HFFc6 (cell line): ENCODE measurements at places on chromosomes 6 and 20. TPM values are rescaled to one million over a fixed set of nuclear protein-coding genes. Genes with fewer than 3 reads are reported as not detected.

The HLA-DOA gene
- total RNA-seq = not detected in 3 replicates

The HLA-F gene
- total RNA-seq = 2.1 to 4.6 TPM (median 2.3 TPM) in 3 replicates

The TRAPPC3L gene
- total RNA-seq = 0.24 to 0.44 TPM (median 0.34 TPM) in 3 replicates

The DEFB124 gene
- not detected in 3 replicates for total RNA-seq

The NMBR gene
- 0.14 TPM in 1 of 2 replicates, not detected in the other for total RNA-seq

The SMIM13 gene
- 14.1 to 16.5 TPM (median 14.2 TPM) in 3 replicates for total RNA-seq

The DLK2 gene
- 1.8 to 2.4 TPM (median 1.9 TPM) in 3 replicates for total RNA-seq

The IL17F gene
- total RNA-seq = not detected in 3 replicates

The CFB gene
- total RNA-seq = 0.33 to 0.48 TPM in 2 of 3 replicates, not detected in the other

The CRIP3 gene
- not detected in 3 replicates for total RNA-seq

The PDE7B gene
- 0.75 to 4.8 TPM (median 1.1 TPM) in 3 replicates for total RNA-seq

The ABHD16B gene
- total RNA-seq = not detected in 2 replicates

The LGSN gene
- total RNA-seq = not detected in 3 replicates

The PPP1R14C gene
- total RNA-seq = 0.20 TPM in 1 of 3 replicates, not detected in the others

The ERVFRD-1 gene
- not detected in 3 replicates for total RNA-seq

DNA sequence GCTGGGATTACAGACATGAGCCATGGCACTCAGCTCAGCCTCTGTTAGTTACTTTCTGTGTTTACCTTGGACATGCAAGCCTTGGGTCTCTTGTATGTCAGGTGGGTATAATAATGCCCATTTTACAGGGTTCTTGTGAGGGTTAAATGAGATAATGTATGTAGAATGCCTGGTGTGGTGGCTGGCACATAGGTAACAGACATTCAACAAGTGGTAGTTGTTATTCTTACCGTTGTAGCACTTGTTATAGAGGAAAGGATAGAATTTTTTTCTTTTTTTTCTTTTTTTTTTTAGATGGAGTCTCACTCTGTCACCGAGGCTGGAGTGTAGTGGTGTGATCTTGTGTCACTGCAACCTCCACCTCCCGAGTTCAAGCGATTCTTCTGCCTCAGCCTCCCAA lies 8.0 kb upstream of the KIF13A start:
- DNase-seq = no peak

GRCh38 chr20:49982346-49983122 lies at the start of gene SNAI1:
TSS of gene SNAI1 (plus strand) at chr20:49982980. CDS start at chr20:49983060, 80 bp downstream.
- DNase-seq = peak; percentile 71

GRCh38 chr20:46243707-46244628 lies 64.3 kb downstream of the CDH22 start:
- DNase-seq = no peak

- DNase-seq = no peak
Measured at GRCh38 chr20:35296101-35296554, 3.9 kb upstream of the FAM83C start.

DNA sequence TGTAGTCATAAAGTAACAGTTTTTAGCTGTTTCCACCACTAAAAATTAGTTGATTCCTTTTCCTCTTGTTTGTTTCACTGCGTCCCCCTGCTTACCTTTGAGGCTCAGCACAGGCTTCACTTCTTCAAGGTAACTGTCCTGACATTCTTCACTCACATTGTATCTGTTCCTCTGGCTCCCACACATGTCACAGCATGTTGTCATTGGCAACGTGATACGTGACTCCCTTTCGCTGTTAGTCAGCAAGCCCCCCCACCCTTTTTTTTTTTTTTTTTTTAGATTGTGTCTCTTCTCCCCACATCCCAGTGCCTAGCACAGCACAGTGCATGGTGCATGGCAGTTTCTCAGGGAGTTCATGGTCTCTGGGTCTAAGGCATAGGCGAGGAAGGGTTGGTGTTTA lies 13.3 kb downstream of the VAPB start:
- no peak for DNase-seq

- no peak for DNase-seq
Measured at GRCh38 chr6:74756923-74757322, 448.9 kb downstream of the COL12A1 start.

GRCh38 chr6:36099869-36100483 lies 30.3 kb upstream of the MAPK13 start:
- no peak for DNase-seq

- DNase-seq = peak; percentile 90
Measured at GRCh38 chr20:47315339-47316056, 41.0 kb downstream of the ZMYND8 start.

DNA sequence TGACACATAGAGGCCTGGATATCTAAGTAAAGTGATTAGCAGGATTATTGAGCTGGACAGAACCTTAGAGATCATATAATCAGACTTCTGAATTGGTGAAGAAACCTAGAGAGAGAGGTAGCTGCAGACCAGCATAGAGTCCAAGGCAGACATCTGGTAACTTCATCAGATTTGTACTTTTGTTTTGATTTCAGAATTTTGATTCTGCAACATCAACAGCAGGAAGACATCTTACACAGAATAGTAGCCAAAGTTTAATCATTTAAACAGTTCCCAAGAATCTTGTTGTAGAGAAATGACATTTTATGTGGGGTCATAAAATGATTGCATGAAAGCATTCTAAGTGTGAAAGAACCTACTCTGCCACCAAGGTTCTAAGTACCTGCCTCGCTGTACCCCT lies 39.4 kb downstream of the RPRD1B start:
- no peak for DNase-seq

- no peak for DNase-seq
Measured at GRCh38 chr6:40982917-40983316, 56.1 kb downstream of the UNC5CL start.

DNA sequence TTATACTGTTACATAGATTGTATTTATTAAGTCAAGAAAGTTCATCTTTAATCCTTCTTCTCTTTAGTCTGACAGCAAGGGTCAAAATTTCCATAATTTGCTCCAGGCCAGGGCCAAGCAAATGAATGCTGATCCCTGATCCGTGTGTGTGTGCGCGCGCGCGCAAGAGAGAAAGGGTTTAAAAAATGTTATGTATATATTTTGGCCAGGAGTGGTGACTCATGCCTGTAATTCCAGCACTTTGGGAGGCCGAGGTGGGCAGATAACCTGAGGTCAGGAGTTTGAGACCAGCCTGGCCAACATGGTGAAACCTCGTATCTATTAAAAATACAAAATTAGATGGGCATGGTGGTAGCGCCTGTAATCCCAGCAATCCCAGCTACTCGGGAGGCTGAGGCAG lies 61.7 kb downstream of the GTF2H5 start:
- no peak for DNase-seq

DNA sequence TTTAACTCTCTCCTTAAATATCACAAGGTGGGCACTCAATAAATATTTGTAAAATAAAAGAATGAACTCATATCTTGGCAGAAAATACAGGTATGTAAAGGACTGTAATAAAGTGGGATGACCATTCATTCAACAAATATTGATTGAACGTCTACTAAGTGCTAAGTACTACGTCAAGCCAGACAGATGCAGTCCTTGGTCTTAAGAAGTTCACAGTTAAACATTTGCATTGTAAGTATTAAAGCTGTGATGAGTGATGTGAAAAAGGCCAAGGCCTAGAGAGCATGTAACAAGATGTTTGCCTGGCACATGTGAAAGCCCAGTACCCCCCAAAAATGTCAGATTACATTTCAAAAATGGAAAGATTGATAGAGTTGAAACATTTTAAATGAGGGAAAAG lies 130.1 kb upstream of the TMEM170B start:
- no peak for DNase-seq

DNA sequence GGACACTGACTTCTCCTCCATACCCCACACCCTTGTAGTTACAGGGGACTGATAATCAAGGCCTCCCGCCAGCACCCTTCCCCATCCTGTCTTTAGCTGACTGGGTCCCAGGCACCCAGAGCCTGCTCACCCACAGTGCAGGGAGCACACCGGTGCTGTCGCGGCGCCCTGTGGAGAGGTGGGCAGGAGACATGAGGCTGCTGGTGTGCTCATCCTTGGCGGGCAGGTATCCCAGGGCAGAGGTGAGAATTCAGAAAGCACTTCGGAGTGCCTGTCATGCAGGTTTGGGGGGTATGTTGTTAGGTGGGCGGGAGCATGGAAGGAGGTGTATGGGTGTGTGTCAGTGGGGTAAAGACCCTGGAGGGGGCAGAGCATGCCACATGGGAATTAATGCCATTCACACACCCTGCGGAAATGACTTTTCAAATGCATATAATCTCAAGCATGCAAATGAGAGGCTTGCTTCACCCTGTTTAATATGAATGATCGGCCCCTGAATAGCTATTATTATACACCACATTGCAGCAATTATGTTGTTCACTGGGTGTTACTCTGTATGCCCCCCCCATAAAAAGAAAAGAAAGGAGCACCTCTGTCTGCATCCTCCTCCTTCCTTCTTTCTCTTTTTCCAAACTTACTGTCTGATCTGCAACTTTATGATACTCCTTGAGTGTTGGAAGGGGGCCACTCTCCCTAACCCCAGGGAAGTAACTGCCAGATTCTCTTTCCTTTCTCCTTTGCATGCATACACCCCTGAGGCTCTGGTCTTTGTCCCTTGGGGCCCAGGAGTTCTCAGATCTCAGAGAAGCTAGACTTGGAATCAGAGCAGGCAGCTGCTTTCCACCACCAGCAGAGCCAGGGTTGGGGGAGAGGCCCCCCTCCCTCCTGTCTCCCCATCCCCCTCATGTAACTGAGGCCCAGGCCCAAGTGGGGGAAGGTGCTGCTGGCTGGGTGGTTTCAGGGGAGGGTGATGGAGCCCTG lies 16.0 kb downstream of the FOXP4 start:
- no peak for DNase-seq

- no peak for DNase-seq
Measured at GRCh38 chr6:105057160-105057559, 100.3 kb downstream of the LIN28B start.

DNA sequence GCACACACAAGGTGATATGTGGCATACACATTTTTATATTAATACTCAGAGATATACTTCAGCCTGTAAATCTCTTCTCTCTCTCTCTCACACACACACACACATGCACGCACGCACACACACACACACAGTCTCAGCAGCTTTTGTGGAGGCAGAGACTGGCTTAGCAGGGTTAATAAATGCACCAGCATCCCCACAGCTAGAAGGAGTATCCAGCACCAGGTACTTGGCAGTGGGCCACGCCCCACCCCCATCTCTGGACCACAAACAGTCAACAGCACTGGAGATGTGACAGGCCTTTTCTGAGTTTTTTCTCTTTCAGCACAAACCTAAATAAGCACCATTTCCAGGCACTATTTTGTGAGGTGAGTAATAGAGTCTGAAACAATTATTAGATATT lies 47.3 kb upstream of the LRFN2 start:
- DNase-seq = no peak

GRCh38 chr20:61113731-61114130 lies 138.3 kb upstream of the CDH4 start:
- DNase-seq = no peak

DNA sequence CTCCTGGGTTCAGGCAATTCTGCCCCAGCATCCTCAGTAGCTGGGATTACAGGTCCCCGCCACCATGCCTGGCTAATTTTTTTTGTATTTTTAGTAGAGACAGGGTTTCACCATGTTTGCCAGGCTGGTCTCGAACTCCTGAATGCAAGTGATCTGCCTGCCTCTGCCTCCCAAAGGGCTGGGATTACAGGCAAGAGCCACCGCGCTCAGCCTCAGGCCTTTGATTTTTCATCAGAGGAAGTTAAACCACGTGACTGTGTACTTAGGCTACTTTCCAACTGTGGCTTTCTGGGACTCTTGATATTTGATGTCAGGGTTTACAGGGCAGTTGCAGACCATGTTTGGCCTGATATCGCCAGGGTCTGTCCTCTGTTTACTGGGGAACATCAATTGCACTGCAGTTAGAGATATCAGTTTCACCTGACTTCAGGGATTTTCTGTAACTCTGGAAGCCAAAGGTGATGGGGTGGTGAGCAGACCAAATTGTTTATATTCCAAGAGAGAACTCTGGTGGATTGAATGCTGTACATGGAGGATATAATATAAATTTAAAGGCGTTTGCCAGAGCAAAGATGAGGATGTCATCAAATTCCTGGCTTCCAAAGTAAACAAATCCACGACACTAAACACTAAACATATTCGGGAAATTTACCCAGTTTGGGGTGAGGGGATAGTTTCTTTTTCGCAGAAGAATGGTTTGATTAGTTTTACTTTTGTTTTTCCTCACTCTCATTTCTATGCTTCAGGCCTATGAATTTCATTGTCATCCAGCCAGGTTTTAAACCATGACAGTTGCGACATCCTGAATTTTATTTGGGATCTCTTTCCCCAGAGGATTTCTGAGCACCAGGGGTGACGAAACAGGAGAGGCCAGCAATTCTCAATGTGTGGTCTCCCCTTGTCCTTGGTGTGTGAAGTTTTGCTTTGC lies 4.2 kb downstream of the PSMF1 start:
- DNase-seq = peak; percentile 26

GRCh38 chr6:64238071-64238470 lies 602.5 kb downstream of the PHF3 start:
- no peak for DNase-seq

DNA sequence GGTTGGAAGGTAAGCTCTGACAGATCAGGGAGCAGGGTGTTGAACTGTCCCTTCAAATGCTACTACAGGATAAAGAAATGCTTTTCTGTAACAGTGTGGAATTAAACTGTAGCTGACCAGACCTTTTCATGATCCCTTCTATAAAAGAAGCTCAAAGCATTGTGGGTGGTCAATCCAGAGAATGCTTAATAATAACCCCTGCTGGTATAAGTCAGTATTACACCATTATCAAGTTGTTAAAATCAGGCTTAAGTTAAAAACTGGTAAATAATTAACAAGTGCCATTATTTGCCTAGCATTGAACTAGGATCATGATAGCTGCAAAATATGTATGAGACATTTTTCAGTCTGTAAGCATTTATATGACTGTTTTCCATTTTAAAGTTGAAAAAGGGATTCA lies 468.9 kb downstream of the PKHD1 start:
- DNase-seq = no peak

DNA sequence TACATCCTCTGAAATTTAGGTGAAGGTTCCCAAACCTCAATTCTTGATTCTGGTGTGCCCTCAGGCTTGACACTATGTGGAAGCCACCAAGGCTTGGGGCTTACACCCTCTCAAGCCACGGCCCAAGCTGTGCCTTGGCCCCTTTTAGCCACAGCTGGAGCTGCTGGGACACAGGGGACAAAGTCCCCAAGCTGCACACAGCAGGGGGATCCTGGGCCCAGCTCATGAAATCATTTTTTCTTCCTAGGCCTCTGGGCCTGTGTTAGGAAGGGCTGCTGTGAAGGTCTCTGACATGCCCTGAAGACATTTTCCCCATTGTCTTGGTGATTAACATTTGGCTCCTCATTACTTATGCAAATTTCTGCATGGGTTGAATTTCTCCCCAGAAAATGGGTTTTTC lies 37.3 kb upstream of the BACH2 start:
- no peak for DNase-seq
